ENCODE measurements at places on chromosomes 7 and 10.
A peak's percentile ranks its signal among the peaks of the same experiment; 100 is the strongest.

- DNase-seq, result no peak
These were observed 32.3 kb downstream of the FAM107B start for GRCh38 chr10:14742382-14742781.

DNA sequence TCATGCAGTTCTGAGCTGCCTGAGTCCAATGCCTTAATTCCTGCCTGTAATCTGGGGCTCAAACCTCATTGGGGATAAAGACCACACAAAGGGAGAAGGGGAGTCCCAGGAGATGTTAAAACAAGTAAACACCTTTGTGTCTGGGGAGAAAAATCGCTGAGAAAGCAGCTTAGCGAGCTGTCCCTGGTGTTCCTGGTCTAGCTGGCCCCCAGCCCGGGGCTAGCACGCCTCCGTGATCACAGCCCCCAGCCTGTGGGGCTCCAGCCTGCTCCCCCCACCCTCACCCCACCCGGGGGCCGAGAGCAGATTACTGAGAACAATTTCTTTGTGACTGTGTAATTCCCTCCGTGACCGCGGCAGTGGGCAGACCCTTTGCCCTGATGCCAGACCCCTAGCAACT, 24.8 kb downstream of the DPCD start:
- no peak for DNase-seq

- DNase-seq, result no peak
These were observed 24.4 kb upstream of the KBTBD2 start for GRCh38 chr7:32916006-32916405.

DNA sequence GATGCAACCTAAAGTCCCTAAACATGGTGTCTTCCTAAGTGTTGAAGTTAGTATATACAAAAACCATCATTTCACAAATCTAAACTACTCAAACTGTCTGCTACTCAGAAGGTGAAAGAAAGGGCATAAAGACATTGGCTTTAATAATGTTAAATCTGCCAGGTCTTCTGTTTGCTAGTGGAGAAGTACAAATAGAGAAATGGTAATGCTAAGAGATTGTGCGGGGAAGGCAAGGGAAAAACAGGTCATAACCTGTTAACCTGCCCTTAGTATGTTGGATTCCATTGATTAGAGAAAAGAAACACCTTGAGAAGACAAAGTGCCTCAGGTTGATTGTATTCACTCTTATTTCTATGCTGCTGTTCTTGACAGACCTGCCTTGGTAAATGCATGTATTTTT, 80.3 kb downstream of the CALD1 start:
- no peak for DNase-seq

DNA sequence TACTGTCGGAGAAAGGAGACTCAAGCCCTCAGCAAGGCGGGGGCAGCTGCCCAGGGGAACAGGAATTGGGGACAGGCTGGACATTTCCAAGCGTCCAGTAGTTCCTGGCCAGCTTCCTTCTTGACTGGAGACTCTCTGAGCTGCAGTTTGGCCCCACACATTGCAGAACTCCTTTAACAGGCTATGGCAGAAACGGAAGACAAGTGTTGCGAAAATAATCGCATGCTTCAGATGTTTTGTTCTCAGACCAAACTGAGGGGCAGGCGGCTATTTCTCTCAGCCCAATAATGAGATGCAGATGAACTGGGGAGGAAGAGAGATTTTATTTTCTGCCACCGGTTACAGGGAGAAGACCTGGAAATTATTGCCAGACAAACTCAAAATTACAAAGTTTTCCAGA, 88.0 kb upstream of the PFKP start:
- DNase-seq, result peak; percentile 81

DNA sequence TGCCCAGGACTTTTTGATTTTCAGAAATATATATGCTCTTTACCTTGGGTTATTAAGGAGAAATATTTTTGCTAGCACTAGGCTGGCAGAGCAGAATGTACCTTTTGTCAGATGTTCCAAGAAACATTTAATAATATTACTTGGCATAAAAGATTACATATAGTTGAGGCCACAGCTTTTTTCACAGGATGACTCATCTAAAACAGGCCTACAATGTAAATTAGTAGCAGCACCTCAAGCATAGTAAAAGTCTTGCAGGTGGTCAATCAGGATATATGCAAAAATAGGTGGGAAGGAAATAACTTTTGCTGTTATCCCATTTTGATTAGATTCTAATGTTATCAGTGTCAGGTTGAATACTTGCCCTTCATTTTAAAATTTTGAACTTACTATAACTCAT, 14.9 kb upstream of the ITGB1 start:
- no peak for DNase-seq

- DNase-seq, result peak; percentile 18
These were observed 484 bp upstream of the DLX5 start for GRCh38 chr7:97025130-97025499.

DNA sequence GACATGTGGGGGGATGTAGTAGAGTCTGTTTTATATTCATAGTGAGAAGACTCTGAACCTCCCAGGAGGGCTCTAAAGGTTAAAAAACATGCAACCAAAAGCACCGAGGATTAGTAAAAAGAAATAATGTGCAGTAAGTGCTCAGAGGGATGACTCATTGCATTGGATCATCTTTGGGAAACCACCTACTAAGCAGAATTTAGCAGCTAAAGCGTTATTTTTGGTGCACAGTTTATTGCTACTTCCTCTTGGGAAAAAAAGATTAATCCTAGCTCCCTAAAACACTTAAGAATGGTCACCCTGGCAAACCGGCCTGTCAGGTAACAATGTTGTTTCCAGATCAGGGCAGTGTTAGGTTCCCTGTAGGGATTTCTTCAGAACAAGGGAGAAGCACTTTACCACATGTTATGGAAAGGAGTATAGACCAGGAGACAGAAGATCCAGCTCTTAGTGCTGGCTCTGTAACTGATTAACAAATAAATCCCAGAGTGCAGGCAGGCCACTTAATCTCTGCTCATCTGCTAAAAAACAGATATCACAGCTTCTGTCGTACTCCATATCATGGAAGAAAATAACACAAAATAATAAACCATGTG, 44.8 kb upstream of the FAM133B start:
- peak; percentile 61 for DNase-seq

GRCh38 chr7:83161899-83162401, 734 bp downstream of the PCLO start:
- DNase-seq, result no peak

DNA sequence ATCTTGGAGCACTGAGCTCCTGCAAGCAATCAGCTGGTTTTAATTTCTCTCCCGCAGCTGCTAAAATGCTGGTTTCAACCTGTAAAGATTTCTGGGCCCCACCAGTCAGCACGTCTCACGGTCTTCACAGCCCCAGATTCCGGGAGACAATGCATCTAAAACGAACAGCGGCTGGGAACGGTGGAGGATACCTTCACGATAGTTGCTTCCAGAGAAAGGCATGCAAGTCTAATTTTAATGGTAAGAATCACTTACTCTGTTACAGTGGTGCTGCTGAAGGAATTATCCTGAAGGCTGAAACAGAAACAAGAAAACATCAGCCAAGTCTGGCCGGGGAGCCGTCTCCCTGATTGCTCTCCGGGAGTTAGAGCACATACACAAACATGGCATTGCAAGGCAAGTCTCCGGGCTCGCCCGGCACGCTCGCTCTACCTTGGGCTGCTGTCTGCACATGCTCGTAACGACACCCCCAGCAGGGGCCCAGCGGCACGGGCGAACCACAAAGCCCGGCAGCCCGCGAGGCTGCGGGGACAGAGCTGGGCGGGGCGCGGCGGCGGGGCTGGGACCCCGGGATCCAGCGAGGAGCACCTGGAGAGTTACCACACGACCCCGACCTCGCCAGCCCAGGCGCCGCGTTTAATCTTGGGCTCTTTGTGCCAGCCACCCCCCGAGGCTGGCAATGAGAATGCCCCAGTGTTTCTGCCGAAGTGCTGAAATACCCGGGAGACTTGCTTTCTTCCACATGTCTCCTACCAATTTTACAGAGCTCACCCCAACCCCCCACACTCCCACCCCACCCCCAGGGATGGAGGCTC, at the start of gene FAM13C:
TSS of gene FAM13C (minus strand) at position 406 of the 815 bp plus-strand sequence. CDS start at position 317, 89 bp downstream.
- peak; percentile 73 for DNase-seq

All from adipocyte (in vitro differentiated cells).